Activated CD8-positive, alpha-beta memory T cell treated with anti-CD3 and anti-CD28 coated beads, Interleukin-2, amount 50 U/mL, for 48 hours (primary cell): ENCODE measurements at places on chromosomes 11 and 22.

DNA sequence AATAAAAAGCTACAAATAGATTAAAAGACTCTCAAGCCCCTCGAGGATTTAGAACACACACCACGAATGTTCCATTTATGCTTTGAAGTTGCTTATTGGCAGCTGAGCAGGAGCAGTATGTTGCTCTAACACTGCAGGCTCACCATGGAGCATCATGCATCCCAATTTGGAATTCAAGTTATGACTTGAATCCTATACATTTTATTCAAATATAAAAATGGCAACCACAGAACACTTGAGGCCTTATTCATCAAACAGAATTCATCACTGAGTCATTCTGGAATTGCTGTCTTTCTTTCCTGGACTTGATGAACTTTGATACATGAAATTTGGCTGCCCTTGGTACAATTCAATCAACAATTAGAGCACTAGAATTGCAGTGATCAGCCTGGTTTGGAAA is 24.5 kb upstream of the BLID start:
- no peak for DNase-seq

DNA sequence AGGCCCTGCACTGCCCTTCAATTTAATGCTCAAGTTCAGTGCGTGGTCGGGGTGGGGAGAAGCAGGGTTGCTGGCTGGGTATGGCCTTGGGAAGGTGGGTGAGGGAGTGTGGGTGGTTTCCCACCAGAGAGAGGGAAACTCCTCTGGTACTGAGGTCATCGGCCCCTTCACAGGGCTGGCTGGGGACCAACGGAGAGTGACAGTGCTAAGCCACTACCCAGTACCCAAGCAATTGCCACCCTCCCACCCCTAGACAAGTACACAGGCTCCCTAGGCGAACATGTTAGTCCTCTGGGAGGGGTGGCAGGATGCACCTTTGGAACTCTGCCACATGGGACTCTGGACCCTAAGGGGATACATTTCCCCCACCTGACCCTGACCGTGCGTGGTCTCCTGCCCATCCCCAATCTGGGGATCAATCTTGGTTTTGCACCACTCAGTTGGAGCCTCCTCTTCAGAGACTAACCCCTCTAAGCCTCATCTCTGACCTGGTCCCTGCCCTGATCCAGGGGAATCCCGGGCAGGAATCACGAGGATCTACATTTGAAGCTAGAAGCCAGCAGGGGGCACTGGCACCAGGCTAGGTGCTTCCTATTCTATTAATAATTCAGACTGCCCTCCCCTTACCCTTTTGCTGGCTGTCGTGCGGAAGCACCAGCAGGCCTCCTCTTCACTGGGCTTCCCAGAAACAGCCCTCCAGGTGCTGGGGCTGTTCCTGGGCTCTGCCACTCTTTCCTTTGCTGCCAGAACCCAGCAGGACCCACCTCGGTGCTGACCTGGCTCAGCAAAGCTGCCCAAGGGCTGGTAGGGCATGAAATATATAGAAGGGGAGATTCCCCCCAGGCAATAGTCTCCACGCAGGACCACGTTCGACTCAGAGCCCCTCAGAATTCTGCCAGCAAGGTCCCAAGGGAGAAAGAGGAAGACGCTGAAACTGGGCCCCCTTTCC is 377.7 kb downstream of the TENM4 start:
- DNase-seq = no peak

DNA sequence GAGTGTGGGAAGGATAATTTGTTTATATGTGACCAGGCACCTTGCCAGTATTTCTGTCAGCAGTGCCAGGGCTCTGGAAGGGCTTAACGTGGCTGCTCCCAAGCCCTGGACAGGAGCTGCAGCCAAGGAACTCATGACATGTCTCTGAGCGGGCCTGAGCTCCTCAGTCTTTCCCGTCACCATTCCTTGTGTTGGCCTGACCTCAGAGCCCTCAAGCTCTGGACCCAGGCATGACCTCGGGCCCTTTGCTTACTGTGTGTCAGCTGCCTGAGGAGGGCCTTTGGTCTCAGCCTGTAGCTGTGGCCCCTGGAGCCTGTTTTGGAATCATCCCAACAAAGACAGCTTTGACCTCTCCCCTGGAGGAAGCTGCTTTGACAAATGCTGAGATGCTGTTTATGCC is 264.1 kb upstream of the PLET1 start:
- DNase-seq = no peak

GRCh38 chr11:629237-629583 is 2.2 kb upstream of the SCT start:
- DNase-seq = no peak

DNA sequence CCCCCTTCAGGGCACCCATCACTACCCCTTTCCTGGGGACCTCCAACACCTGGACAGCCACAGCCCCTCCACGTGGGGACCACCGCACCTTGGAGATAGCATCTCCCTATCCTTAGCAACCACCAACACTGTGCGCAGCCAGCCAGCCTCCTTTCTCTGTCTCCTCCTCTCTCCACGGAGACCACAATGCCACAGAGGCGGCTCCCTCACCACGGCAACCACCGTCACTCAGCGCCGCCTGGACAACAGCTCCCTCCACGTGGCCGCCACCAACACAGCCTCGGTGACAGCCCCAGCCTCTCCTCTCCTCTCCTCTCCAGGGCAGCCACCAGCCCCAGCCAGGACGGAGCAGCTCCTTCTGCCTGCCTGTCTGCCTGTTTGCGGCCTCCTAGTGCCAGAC is 10.5 kb downstream of the ELFN2 start:
- peak; percentile 62 for DNase-seq

GRCh38 chr22:35069541-35069940 is 3.6 kb downstream of the ISX start:
- DNase-seq = no peak

- no peak for DNase-seq
Measured at GRCh38 chr22:50569896-50570535, 7.3 kb upstream of the SYCE3 start.

DNA sequence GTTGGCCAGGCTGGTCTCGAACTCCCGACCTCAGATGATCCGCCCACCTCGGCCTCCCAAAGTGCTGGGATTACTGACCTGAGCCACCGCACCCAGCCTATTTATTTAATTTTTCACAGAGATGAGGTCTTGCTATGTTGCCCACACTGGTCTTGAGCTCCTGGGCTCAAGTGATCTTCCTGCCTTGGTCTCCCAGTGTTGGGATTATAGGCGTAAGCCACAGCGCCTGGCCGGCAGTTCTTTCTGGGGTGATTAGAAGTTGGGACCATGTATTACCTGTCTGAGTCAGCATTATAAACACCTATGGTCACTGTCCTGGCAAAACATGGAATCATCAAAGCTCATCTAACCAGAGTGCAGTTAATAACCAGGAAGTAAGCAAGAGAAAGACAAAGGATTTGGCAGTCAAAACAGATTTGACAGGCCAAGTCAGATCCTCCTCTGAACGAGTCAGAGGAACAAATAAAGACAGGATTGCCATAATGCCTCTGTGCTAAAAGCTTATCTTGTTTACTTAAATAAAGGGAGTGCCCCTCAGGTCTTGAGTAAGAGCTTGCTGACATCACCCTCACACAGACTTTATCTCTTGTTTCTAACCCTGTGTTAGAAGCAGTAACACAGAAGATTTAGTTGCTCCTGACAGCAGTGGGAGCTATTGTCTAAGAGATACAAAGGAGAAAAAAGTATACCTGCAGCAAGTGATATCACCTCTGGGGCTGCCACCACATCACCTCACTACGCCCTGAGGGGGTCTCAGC is 3.7 kb downstream of the SERPIND1 start:
- DNase-seq = no peak

GRCh38 chr11:115266066-115266639 is 238.1 kb downstream of the CADM1 start:
- DNase-seq = no peak

GRCh38 chr11:126400479-126400878 is 45.0 kb downstream of the ST3GAL4 start:
- DNase-seq = no peak

DNA sequence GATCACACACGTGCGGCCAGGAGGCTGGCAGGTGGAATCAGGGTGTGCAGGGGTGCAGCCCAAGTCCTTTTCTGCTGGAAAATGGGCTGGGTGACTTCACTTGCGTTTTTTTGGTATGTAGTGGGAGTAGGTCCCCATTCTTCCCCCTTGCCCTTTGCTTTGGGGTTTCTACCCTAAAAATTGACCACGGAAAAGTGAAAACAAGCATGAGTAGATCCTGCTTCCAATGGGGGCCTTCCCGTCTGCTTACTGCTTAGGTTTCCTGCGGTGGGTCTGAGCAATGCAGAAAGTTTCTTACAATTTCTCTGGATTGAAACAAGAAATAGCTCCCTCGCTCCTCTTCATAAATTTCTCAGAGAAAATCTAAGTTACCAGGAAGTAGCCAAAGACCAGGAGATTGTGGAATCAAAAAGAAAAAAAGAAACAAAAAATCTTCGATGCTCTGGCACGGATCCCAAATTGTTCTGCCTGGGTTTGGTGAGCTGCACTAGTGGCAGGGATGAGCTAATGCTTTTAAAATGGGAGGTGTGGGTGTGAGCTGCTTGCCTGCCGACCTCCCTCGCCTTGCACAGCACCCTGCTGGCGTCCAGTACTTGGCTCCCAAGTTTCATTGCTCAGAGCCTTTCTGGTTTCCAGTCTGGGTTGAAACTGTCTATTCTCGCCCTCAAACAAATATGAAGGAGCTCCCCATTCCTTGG is 2.4 kb downstream of the TIMP3 start:
- no peak for DNase-seq

DNA sequence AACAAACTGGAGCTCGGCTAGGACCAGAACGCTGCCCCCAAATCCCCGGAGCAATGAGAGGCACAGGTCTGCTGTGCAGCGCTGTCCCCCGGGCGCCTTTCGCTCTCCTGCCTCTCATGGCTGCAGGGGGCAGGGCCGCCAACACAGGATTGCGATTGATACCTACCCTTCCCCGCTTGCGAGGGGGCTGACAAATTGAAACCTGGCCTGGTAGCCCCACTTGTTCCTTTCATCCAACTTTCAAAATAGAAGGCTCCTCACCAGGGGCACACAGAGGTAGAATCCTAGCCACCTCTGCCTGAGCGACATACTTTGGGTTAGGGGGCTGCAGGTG is 642 bp upstream of the CASTOR1 start:
- no peak for DNase-seq

DNA sequence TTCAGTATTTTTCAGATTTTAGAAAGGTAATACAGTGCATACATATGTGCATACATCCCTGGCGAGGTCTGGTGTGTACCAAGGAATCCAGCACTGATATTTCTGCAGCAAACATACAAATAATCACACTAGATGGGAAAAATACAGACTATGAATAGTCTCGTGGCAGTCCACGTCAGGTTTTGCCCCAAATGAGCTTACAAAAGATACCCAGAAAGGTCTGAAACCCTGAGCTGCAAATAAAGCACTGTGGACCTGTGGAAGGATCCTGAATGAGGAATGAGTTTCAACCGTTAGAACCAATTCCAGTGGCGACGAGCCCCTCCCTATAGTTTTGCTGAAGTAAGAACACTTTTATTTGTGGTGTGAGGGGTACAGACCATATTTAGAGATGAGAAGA is 24.5 kb downstream of the MAPK1 start:
- no peak for DNase-seq

- DNase-seq = no peak
Measured at GRCh38 chr22:43481568-43482317, 69.9 kb downstream of the MPPED1 start.

DNA sequence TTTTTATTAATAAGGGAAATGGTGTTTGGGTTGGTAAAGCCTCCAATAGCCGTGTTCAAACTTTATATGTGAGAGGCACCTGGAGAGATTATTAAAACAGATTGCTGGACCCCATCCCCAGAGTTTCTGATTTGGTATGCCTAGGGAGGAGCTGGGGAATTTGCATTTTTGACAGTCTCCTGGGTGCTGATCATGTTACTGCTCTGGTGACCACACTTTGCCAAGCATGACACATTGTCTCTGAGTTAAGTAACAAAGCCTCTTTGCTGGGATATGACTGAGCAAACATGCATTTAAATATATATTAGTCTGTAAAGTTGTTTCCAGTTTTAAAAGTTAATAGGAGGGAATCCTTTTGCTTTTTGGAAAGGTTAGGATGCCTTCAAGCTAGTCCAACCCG is 140.4 kb downstream of the NAV2 start:
- DNase-seq = no peak

DNA sequence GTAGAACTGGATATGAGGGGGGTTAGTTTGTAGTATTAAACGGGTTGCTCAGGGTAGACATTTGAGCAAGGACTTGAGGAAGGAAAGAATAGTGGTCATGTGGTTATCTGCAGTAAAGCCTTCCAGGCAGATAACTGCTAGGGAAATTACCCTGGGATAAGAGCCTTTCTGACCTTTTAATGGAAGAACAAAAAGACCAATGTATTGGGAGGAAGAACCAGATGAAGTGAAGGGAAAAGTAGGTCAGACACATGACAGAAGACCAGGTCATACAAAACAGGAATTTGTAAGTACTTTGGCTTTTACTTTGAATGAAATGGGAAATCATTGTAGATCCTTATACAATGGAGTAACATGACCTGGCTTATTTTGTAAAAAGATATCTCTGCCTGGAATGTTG is 241.9 kb upstream of the CTSC start:
- DNase-seq = no peak
